ENCODE measurements at places on chromosomes 7 and 10. TPM values are rescaled to one million over a fixed set of nuclear protein-coding genes. Genes with fewer than 3 reads are reported as not detected.

DNA sequence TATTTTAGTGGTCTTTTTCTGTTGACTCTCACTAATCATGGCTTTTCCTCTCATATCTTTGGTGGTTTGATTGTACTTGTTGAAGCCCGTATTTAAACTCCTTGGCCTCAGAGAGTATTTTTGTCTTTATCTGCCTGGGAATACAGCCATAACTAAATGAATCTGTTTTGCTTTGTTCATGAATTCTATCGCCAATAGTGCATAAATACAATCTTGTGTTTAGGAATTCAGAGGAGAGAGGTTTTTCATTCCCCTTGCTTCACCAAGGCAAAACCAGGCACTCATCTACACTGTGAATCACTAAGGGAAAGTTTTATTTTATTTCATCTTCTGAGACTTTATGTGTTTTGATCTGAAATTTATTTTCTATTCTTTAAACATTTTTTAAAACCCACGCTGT lies 152.7 kb downstream of the BICC1 start:
- no peak for DNase-seq

DNA sequence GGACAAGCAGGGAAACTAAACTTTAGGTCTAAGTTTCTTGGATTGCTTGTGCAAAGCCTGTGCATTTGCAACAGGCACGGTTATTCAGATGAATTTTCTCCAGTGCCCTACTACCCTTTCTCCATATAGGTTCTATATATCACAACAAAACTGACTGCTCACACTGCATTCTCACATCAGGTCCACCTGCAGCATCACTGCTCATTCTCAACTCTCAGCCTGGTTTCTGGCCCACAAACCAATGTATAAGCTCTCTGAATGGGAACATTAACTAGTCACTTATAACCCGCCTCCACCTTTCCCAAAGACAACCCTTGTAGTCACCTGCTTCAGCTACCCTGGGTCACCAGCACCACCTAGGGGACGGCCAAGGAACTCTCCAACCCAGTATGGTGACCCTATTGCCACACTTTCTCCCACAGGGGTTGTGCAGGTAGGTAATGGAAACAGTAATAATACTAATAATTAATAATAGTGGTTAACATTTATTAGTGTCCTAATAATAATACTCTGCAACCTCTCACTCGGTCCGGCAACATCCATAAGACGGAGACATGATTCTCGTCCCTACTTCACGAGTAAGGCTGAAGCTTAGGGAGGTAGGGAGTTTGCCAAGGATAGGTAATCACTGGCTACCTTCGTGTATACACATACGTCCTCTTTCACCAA lies 97.3 kb downstream of the CLEC2L start:
- DNase-seq = no peak

GRCh38 chr10:6228647-6229046 lies 25.9 kb downstream of the PFKFB3 start:
- no peak for DNase-seq

GRCh38 chr7:48088559-48089045 lies 463 bp upstream of the UPP1 start:
- DNase-seq = peak; percentile 81

- no peak for DNase-seq
Measured at GRCh38 chr10:17751781-17752445, at the start of gene TMEM236. Gene TMEM236 (plus strand): TSS chr10:17752201. CDS start chr10:17752296, 95 bp downstream.

Gene CLCN1
- not detected for total RNA-seq

Gene ADAM12
- total RNA-seq = 10.3 TPM

DNA sequence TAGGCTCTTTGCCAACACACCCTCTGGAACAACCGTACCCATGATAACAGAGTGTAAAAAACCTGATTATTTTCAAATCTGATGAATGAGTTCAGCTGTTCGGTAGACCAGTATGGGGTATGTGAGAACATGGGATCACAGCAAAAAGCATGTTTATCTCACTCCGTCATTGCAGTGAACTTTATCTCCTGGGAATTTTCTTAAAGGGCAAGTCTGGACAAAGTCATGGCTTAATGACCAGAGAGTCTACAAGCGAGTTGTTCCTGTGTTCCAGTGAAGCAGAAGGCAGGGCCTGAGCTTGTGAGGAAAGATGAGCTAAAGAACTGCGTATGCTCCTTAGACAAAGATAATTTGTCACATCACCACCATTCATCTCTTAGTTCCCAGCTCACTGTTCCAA lies 219.7 kb downstream of the TRIL start:
- DNase-seq = no peak

Gene ZNF488
- 0.15 TPM for total RNA-seq

DNA sequence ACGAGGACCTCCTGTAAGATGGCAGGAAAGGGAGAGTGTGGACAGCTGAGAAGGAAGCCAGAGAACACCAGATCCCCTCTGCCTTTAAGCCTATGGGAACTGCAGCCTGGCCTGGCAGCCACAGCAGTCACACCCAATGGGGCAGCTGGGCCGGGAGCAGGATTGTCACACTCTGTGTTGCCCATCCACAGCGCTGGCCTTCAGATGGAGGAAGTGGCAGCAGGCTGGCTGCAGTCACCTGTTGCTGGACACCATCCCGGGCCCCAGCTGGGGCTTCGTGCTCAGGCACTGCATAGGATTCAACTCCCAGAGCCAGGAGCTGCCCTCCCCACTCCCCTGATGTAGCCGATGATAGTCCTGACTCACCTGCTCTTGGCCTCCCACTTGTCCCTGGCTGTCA lies 114.4 kb downstream of the COL13A1 start:
- DNase-seq = no peak

DNA sequence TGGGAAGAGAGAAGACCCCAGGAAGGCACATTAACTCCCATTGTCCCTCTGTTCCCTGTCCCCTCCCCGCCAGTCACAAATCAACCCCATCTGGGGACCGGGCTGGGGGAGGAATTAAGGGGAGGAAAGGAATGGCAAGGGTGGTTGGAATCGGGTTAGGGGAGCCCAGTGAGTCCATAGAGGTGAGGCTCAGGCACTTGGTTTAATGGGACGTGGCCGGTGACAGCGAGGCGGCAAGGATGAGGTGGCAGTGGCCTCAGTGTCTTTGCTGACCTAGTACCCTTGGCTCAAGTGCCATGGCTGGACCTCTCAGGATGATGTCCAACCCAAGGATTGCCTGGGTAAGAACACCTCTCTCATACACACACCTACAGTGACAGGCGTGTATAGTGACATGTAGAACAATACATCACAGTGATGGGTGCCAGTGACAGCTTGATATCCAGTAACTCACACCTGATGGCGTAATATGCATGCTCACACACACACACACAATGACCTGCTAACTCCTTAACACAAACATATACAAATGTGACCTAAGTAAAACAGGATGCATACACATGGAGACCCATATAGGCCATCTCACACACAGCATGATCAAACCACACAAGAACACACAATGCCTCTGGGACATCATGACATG lies 12.3 kb downstream of the KCNIP2 start:
- no peak for DNase-seq

Gene IL6
- 5.6 TPM for total RNA-seq

All from ovary (tissue), 10 donors.